ENCODE measurements at places on chromosomes 6 and 20. TPM values are rescaled to one million over a fixed set of nuclear protein-coding genes. Genes with fewer than 3 reads are reported as not detected.

- DNase-seq, result no peak
These were observed 34.4 kb downstream of the DST start for GRCh38 chr6:56608332-56608731.

Gene PSORS1C1
- 1.1 TPM for total RNA-seq

DNA sequence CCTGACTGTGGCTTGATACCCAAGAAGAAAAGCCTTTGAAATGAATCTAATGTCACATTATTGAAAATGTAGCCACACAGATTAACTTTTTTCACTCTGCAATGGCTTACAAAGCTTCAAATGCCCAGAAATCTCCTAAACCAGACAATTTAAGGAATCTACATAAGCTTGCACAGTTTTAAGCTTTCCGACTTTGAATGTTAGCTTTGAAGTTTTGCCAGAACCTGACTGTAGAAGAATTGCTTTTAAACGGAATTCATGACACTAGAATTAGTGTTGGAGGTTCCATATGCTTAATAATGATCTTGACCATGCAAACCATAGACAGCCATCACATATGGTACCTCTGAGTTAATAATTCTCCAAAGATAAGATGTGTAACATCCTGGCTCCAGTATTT lies 798.5 kb upstream of the EPHA7 start:
- no peak for DNase-seq

- DNase-seq, result no peak
These were observed 674.6 kb upstream of the MARCKS start for GRCh38 chr6:113182370-113183141.

Gene RAB32
- 12.5 TPM for total RNA-seq

Data from left cardiac atrium (tissue), 4 donors.